Stimulated activated CD8-positive, alpha-beta memory T cell treated with anti-CD3 and anti-CD28 coated beads, Interleukin-4, amount 100 ng/mL, for 1 hour (primary cell): ENCODE measurements at places on chromosomes 4 and X.

- DNase-seq, result no peak
These were observed 21.8 kb downstream of the TSPAN7 start for GRCh38 chrX:38583181-38583580.

DNA sequence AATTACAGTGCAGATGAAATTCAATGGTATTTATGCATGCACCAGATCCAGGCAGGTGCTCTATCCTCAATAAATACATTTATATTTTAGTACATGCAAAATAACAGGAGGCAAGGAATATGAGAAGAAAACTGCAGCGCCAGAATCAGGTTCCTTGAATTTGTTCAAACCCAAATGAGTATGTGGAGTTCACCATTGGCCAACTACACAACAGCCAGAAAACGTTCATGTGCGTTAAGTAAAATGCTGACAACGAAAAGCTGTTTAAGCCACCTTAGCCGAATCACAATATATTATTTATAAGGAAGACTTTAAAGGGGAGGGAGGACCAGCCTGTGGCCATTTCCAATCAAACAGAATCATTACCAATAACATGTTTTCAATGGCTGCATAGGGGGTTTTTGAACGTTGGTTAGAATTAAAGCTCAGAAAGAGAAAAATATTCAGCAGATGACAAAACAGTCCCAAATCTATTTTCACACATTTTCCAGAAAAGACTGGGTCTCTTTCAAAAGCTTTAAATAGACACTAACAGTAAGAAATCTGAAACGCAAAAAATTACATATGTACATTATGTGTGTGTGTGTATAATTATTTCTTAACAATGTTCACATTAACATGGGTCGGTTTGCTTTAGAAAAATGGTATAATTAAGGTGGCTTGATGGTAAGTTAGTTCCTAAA is 171.9 kb downstream of the LDB2 start:
- DNase-seq, result no peak

- DNase-seq, result no peak
These were observed 126.5 kb downstream of the KIT start for GRCh38 chr4:54784161-54784671.

DNA sequence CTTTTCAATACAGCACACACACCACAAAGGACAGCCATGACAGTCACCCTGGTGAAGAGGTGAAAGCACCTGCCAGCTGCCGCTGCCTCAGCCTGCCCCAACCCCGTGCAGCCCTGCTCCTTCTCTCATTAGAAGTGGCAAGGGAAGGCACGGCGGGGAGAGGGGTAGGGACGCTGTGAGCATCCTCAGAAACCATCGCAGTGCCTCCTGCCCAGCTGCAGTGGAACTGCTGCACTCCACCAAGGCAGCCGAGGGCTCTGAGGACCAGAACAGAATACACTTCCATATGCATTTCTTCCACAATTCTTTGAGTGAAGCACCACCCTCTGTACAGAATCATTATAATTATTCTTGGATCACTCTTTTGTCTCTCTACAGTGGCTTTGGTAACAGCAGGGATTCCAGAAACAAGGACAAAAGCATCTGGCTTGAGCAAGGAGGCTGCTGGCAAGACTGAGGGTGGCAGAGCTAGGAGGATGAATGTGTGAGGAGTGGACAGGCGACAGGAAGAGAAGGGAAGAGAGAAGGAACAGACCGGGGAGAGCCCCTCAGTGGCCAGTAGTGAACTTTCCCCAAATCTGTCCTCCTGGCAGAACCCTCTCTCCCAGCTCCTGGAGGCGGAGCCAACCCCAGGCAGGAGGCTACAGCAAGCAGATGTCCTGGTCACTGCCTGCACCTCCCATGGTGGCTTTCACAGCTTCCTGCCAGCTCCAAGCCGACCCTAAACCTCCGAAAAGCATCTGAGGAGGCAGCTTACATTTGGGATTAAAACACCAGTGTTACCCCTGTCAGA is 73.2 kb downstream of the MTNR1A start:
- no peak for DNase-seq

DNA sequence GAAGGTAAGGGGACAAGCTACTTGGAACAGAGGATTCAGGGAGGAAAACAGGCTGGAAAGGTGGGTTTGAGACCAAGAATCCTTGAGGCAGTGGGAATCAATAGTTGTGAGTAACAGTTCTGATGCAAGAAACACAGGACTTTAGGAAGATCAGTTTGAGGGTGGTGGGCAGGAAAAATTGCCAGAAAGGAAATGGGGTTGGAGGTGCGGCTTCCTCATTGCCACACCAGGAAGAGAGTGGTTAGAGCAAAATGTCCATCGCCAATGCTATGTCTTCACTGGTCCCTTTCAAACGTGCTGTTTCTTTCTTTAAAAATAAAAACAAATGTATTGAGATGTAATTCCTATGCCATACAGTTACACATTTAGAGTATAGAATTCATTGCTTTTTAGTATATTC is 57.1 kb upstream of the NOCT start:
- DNase-seq, result no peak

GRCh38 chr4:184275766-184276165 is 58.1 kb upstream of the ENPP6 start:
- no peak for DNase-seq

DNA sequence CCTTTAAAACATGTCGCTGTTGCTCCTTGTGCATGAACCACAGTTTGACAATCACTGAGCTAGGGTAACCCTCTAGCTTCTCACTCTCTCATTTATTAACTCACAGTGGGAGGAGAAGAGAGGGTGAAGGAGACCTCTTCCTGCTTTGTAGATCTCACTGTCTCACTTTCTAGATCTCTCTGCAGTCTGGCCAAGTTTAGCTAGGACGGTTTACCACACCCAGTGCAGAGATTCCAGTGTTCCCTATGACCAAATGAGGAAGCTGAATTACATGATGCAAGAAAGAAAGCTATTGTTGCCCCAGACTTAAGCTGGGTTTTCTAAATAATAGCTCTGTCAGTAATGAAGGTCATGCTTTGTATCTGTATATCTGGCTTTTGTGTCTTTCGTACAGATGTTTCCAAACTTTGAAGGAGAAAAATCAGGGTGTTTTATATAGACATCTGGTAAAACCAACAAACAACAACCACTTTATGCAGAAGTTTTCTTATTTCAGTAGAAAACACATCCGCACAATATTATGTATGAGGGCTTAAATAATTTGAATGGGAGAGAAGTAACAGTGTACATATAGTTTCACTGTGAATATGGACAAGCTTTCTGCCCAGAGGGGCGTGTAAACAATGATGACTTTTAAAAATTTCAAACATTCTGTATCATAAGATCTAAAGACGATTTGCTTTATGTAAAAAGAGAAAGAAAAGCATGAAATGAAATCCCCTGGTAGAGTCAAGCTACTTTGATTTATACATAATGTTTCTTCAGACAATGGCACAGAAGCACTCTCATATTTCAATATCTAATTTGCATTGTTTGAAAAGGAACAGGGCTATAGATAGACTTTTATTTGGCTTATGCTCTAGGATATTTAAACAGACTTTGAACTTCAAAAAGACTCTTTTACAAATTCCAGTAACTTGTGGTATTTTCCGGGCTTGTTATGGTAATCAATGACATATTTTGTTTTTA is 582.3 kb downstream of the FSTL5 start:
- no peak for DNase-seq

DNA sequence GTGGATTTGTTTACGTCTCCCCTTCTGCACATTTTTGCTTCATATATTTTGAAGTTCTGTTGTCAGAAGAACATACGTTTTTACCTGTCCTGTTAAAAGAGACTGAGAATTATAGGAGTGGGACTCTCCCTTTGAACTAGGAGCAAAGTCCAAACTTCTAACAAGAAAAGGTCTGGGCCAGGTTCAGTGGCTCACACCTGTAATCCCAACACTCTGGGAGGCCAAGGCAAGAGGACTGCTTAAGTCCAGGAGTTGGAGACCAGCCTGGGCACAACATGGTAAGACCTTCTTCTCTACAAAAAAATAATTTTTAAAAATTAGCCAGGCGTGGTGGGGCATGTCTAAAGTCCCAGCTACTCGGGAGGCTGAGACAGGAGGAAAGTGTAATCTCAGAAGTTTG is 15.8 kb downstream of the LIN54 start:
- no peak for DNase-seq

DNA sequence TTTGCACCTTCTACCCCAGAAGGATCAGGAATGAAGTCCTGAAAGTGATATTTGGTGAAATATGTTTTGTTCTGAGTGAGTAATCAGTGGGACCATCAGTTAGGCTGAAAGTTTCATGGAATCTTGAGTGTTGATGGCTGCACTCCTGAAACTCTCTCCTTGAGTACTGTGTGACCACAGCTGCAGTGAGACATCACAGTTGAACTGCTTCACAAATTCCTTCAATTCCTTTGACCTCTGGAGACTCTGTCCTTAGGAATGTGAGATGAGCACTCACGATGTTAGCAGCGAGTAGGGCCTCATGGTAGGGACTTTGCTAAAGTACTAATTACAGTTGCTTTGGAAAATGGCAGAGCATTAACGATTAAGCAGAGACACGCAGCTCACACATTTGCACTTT is 142.9 kb upstream of the SLC4A4 start:
- no peak for DNase-seq

GRCh38 chr4:105433421-105433820 is 40.4 kb downstream of the PPA2 start:
- no peak for DNase-seq

DNA sequence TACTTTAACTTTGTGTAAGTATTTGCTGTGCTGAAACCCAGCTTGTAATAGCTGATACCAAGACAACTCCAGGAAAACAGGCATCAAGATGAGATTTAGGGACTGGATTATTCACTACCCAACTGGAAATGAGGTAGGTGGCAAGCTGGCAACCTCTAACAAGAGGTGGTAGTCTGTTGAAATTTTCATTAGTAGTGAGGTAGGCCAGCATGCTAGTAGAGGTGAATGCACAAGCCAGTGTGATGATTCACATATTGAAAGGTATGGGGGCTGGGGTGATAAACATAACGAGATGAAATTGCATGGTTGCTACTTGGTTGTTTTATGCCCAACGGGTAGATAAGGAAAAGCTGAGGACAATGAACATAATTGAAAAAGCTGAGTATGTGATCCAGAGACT is 8.5 kb upstream of the TMPRSS11D start:
- no peak for DNase-seq

- DNase-seq, result no peak
These were observed 652.9 kb upstream of the IGFBP7 start for GRCh38 chr4:57763070-57763469.
